ENCODE measurements at places on chromosomes 7 and 10.

DNA sequence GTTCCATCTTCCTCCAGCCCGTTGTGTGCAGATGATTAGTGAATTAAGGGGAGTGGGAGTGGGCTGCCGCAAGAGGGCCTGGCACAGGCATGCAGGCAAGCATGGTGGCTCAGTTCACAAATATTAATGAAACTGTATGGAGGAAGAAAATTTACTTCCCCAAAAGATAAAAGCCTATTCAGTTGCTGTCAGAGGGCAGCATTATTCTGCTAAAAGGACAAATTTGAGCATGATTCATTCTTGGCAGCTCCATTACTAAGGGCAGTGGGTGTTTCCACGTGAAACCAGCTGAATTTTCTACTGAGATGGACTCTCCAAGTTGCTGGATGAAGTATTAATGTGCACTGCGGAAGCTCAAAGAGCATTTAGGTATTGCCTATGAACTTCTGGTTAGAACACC is 90.9 kb upstream of the WDR11 start:
- DNase-seq: no peak

DNA sequence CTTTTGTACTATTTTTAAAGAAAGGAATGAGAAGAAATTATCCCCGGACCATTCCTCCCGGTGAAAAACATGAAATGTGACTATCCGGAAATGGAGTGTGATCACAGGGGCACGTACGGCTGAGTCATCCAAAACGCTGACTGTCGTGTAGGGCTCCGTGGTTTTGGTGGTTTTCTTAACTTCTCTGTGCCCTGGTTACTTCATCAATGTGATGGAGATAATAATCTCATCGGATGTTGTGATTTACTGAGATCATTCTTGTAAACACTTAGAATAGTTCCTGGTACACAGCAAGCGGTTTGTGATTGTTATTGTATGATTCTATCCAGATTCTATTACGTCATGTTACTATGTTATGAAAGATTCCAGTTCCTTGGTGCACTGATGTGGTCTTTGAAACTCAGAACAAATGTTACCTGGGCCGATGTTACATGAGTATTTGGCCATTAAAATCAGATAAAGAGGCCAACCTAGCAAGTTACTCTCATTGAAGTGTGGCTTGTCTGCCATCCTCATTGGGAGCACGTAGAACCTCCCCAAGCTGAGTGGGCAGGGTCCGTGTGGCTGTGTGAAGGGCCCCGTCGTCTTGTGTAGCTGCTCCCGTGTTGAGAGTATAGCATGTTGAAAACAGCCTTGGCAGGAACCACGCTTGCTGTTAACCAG is 99.5 kb downstream of the CAMK1D start:
- no peak for DNase-seq

DNA sequence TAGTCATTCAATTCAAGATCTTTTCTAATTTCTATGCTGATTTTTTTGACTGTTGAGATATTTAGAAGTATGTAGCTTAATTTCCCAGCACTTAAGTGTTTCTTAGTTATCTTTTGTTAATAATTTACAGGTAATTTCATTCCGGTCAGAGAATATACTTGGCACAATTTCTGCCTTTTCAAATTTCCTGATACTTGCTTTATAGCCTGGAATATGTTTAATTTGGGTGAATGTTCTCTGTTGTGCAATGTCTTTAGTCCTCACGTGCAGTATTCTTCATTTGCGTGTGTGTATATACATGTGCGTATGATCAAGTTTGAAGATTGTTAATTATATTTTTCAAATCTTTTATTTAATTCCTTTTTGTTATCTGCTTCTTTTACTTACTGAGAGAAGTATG is 989.3 kb downstream of the LRMDA start:
- DNase-seq: no peak

- DNase-seq: no peak
These were observed 31.5 kb downstream of the CDNF start for GRCh38 chr10:14806318-14806717.

GRCh38 chr10:13882119-13882711 is 295.4 kb downstream of the PRPF18 start:
- no peak for DNase-seq

DNA sequence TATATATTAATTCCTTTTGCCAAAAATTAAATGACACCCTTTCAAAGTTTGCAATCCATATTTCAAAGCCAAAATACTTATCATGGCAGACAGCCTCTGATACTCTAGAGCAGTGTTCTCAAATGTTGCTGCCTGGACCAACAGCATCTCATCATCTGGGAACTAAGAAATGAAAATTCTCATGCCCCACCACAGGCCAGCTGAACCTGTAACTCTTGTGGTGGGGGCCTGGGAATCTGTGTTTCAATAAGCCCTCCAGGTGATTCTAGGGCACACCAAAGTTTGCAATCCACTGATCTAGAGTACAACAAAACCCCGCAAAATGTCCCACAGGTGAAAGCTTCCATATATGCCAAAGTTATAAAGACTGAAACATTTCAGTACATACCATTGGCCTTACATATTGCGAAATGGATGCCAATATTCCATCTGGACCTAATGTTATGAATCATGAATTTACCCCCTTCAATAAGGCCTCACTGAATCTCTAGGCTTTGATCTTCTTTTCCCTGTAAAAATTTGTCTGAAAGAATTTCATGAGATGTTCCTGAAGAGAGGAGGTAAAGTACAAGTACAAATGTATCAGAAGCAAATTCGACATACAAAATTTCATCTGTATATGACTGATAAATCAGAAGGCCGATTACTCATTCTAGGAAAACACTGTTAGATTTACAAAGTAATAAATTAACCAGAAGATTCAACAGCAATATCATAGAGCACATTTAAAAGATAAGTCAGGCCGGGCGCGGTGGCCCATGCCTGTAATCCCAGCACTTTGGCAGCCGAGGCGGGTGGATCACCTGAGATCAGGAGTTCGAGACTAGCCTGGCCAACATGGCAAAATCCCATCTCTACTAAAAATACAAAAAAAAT is 25.3 kb upstream of the EPC1 start:
- DNase-seq: no peak

GRCh38 chr10:113965077-113965476 is 78.6 kb upstream of the ADRB1 start:
- no peak for DNase-seq

- DNase-seq: peak; percentile 79
These were observed 10.6 kb upstream of the DNMBP start for GRCh38 chr10:100020142-100020885.

DNA sequence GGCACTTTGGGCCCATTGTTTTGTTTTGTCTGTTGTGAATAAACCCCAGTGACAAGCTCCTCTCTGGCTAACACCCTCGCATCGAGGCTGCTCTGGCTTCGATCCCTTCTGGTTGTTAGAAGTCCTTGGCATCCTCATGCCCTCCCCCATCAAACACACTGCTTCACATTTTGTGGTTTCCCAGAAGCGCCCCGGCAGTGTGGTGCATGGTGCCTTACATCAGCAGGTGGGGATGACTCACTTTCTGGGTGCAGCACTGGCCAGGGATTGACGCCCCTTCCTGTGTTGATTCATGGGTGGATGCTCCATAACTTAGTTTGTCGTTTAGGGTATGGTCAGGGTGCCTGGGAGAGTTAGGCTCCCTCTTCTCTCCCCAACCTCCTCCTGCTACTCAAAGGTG is 51.4 kb downstream of the PLPP4 start:
- no peak for DNase-seq

GRCh38 chr10:55065185-55065584 is 264.2 kb upstream of the PCDH15 start:
- DNase-seq: no peak

Measured in SHP77 treated with DMSO at 0.1 percent for 48 hours (cell line).